ENCODE measurements at places on chromosomes 4 and X. TPM values are rescaled to one million over a fixed set of nuclear protein-coding genes. Genes with fewer than 3 reads are reported as not detected.

DNA sequence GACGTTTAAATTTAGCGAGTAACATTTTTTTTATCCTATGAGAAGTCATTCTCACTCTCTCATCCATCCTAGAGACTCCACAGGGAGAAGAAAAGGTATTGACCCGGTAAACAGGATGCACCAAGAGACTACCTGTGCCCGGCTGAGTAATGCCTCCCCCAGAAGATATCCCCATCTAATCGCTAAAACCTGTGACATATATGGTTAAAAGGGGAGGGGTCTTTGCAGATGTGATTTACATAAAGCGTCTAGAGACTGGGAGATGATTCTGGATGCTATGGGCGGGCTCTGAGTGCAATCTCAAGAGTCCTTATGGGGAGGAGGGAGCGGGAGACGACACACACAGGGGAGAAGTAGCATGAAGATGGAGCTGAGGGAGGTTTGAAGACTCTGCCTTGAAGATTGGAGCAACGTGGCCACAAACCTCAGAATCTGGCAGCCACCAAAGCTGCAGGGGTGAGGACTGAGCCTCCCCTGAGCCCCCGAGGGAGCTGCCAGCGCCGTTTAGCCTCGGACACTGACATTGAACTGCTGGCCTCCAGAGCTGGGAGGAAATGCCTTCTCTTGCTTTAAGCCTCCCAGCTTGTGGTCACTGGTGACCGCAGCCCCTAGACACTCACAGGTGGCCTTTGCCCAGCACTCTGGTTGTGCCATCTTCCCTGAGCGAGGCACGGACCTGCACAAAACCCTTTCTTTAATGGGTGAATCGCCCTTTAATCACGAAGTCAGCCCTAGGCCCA, 11.2 kb downstream of the ABLIM2 start:
- ATAC-seq: no peak

DNA sequence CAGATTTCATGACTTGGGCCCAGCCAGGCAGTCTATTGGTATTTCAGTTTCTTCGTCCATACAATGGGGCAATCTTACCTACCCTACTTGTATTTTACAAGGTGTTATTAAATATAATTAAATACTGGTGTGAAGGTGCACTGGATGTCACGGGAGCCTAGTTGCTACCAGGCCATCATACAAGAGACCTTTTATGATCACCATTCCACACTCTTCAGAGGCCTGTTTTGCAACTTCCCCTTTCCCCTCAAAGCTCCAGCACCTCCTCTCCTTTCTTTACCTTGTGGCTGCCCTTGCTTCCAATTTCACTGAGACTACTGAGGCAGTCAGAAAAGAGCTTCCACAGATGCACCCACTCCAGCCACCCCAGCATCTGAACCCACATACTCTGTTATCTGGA, 93.8 kb upstream of the HELT start:
- ATAC-seq: no peak

- no peak for ATAC-seq
These were observed 49.3 kb downstream of the MRPL1 start for GRCh38 chr4:77911842-77912450.

DMRTC1 gene
- not detected for total RNA-seq

DNA sequence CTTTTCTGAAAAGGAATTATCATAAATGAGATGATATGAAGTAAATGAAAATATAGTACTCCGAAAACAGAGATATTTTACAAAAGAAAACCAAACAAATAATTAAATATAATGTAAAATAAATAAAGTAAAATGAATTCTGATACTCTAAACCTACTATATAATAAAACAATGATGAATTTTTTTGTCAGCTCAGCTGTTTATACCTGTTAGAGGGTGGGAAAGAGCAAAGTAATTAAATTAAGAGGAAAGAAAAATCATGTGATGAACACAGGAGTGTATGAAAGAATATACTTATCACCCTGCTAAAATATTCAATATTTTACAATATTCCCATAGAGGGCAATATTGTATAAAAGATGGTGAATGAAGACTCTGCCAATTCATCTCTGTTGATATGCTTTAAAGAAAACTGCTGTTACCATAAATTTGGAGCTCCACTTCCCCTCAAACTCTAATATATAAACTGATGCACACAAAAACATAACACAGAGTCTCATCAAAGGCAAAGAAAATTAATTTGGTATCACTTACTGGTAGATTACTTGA, 6.5 kb upstream of the NDST4 start:
- ATAC-seq: no peak

SMIM43 gene
- not detected for total RNA-seq

GRCh38 chr4:124318292-124318691, 394.2 kb downstream of the ANKRD50 start:
- ATAC-seq: no peak
